ENCODE measurements at places on chromosomes 1 and 21.

DNA sequence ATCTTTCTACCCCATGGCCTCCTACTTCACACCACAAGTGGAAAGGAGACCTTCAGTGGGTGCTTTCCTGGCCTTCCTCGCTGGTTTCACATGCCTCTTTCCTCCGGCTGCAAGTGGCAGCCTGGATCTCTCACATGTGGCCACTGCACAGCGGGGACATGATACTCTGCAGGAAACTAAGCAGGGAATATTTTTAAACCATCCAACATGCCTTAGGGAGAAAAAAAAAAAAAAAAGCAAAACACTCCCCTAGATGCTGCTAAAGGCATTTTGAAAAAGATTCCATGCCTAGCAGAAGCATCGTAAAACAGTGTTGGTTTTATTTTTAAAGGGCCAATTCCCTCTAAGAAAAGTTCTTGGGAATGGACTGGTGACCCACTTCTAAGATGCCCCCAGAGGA lies 12.2 kb upstream of the GJA5 start:
- no peak for DNase-seq

GRCh38 chr1:167705250-167705649 lies 16.5 kb upstream of the MPZL1 start:
- no peak for DNase-seq

GRCh38 chr1:6775261-6776043 lies 9.8 kb upstream of the CAMTA1 start:
- DNase-seq = no peak

- no peak for DNase-seq
Observed at GRCh38 chr1:104084380-104084779, 334.7 kb downstream of the AMY1C start.

- DNase-seq = no peak
Observed at GRCh38 chr21:26813426-26813998, 31.7 kb downstream of the ADAMTS1 start.

DNA sequence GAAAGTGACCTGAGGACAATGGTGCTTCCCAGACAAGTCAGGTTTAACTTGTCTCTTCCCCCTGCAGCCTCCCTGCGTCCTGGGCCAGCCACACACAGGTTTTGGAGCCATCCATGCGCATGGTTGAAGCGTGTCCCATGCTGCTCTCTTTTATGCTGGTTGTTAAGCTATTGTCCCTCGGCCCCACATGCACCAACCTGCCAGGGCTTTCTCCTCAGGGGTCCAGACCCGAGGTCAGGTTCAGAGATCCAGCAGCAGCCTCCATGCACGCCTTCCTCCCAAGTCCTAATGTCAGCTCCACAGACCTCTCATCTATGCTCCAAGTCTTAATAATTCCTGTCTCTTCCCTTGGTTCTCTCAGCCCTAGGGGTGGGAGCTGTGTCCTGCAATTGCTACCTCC lies 1.6 kb downstream of the ABCA4 start:
- no peak for DNase-seq

GRCh38 chr1:99173282-99173681 lies 91.0 kb upstream of the PLPPR4 start:
- peak; percentile 13 for DNase-seq

DNA sequence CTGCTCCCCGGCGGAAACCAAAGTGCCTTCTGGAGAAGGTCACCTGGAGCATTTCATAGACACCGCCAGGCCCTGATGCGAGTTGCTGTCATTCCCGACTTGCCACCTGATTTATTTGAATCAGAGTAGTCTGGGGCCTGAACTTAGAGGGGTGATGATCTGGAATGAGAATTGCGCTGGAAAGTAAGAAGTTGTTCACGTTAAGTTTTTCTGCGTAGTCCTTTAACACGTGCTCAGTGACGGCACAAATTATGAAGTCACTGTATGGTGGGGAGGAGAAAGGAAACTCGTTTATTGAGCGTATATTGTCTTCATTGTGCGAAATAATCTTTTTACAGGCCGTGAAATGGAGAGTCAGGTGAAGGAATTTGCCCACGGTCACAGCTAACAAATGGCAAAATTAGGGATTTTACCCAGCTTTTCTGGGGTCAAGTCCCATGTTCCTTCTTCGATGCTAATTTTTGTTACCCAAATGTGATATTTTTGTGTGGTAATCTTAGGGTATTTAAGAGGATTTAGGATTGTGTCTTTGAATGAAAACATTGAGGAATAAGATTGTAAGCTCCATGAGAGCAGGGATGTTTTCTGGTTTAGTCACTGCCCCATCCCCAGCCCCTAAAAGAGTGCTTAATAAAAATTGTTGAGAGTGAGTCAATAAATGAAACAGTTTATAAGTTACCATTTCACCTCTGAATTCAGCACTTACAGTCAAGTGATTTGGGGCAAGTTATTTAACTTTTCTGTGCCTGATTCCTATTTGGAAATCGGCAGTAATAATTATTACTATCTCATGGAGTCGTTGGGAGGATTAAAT lies 46.4 kb upstream of the NBL1 start:
- no peak for DNase-seq

DNA sequence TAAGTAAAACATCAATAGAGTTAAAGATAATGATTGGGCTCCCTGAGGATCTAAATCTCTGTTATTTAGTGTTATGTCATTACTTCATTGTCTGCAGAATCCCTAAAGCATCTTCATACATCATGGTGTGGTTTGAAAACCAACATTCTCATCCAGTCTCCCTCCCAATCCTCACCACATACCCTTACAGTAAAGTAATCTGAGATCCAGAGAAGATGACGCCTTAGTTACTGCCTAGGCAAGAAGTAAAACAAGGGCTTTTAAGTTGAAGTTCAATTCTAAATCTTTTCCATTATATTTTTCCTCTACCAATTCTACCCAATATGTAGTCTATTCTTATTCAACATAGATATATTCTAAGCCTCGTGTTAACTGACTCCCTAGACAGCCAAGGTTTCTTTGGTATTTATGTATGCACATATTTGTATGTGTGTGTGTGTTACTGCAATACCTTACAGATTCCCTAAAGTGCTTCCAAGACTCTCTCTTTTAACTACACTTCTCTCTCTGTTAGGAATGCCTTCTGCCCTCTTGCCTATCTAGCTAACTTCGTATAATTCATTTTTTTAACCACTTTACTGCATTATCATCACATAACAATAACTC lies 17.3 kb downstream of the DPH5 start:
- no peak for DNase-seq

- no peak for DNase-seq
Observed at GRCh38 chr1:66505671-66506392, 28.1 kb upstream of the SGIP1 start.

DNA sequence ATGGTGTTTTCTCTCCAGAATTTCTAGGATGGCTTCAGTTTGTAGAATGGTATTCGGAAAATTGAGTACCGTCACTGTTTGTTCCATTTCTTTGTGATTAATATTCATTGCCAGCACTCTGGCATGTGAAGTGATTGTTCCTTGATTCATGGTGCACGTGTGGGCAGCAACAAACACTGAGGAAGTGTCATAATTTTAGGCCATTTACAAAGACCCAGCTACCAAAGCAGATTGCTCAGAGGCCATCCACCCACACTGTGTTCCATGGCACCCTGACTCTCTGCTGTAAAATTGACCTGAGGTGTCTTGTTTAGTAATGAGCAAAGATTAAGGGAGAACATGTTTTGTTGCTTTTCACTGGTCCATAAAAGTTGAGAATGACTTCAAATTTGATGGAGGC lies 250.9 kb upstream of the FMN2 start:
- no peak for DNase-seq

- no peak for DNase-seq
Observed at GRCh38 chr1:55444667-55445066, 229.5 kb upstream of the USP24 start.

DNA sequence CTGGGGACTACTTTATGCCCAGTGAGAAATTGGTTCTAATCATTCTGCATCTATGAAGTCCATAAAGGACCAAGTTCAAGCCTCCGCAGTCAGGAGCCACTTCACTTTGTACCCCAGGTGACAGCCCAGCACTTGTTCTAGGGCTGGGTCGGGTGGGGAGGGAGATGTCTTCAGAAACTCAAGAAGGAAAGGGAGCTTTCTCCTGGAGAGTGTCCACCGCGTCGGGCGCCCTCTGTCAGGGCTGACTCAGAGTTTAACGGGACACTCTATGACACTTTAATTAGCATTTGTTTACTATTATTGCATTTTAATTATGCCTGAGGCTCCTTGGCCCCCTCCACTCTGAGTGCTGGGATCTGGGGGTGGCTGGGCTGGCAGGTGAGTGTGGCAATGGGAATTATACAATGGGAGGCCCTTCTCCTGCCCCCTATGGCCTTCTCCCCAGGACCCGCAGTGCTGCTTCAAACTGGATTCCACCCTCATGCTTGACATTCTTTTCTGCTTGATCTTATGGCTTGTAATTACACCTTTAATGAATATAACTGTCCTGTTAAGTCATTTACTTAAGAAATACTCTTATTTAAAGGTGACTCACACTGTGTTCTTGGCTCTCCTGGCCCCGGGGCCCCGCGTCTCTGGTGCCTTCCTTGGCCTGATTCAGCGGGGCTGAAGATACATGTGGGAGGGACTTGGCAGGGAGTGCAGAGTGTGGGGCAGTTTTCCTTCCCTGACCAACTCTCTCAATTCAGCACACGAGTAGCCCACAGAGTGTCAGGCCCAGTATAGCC lies 136.6 kb downstream of the PLXNA2 start:
- DNase-seq = peak; percentile 67

GRCh38 chr1:1272341-1273208 lies 1.1 kb downstream of the UBE2J2 start:
- DNase-seq = no peak

GRCh38 chr1:59903141-59903754 lies 23.3 kb downstream of the CYP2J2 start:
- DNase-seq = no peak

GRCh38 chr1:203627398-203627797 lies 766 bp downstream of the ATP2B4 start:
- DNase-seq = no peak

- DNase-seq = peak; percentile 27
Observed at GRCh38 chr1:45569962-45570581, 13.8 kb upstream of the NASP start.

DNA sequence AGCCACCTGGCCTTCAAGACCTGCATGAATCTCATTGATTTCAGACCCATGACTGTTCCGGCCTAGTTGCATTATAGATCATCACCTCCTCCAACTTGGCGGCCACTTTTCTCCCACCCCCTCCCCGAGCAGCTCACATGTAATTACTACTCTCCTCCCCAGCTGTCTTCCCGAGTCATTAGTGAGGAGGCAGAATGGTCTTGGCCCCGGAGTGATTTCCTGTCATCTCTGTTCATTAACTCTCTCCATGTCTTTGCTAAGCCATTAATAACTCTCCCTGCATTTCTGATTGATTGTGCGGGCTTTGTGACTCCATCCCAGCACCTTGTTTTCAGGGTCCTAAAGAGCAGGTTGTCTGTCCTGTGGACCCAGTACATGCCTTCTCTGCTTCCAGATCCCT lies 75.6 kb upstream of the CNTN2 start:
- no peak for DNase-seq

DNA sequence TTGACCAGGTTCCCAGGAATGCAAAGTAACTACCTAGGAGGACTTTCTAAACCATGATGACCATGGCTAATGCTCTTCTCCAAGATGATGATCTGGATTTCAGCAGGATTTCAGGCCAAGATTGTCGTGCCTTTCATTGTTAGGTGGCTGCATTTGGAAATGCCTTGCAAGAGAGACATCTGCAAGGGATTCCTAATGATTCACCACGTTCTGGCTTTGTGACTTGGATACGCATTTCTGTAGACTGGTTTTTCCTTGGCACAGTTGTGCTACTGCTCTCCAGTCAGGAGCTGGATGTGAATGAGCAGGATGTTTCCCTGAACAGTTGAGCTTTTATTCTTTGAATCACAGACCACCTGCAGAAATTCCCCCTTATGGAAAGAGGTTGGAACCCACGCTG lies 212.4 kb downstream of the BACH1 start:
- DNase-seq = no peak

GRCh38 chr1:165116732-165117131 lies 239.8 kb downstream of the LMX1A start:
- DNase-seq = peak; percentile 6

DNA sequence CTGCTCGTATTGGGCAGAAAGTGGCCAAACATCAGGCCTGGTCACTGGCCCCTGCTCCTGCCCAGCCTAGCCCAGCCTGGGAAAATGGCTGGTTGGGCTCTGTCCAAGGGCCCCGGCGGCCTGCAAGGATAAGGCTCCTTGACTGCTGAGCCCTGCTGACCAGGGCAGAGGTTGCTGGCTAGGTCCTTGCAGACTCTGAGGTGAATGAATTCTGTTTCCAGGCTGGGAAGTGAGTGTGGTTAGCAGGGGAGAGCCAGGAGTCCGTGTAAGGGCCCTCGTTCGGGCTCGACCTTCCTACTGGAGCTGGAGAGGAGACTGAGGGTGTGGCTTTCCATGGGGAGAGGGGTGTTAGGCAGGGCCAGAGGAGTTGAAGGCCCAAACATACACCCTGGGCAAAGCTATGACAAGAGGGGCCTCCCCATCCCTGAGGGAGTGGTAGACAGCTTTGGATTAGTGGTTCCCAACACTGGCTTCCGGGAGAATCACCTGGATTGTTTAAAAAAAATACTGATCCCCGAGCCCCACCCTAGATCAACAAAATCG lies 20.6 kb downstream of the CSF1 start:
- no peak for DNase-seq

DNA sequence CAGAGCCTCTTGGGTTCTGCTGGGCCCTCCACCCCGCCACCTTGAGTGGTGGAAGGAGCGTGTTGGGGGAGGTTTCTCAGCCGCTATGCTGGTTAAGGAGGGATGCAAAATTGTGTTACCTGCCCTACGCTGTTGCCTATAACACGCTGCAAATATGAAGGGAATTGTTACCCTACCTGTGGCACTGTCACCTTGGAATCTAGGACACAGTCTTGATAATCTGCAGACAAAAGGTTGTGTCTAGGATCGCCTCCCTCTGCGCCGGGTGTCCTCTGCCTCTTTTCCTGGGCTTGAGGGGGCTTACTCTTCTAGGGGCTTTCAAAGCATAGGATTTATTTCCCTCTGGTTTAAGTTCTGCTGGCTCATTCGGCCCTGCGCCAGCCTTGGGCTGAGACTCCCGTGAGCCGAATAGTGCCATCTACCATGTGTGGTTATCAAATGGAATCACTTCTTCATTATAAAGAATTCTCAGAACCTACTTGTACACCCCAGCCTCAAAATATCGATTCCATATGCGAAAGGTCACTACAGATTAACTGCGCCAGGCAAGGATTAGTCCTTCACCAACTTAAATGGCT lies 697 bp downstream of the SLC22A15 start:
- DNase-seq = no peak

DNA sequence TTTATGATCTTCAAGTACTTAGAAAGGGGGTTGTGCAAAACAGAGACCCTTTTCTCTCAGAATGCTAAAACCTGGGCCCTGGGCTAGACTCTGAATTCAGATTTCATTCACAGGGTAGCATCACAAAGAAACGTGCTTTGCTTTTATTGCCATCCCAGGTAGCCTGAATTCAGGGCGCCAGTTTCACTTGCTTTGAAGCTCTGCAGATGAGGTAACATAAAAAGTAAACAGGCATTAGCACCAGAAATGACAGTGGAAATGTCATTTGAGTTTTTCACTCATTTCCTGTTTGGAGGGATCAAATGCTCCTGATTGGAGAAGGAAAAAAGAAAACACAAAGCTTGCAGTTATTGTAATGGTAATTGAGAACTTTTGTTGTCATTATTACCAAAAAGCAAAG lies 2.6 kb downstream of the SYPL2 start:
- DNase-seq = no peak

- DNase-seq = no peak
Observed at GRCh38 chr1:156025876-156026275, 5.1 kb upstream of the SSR2 start.

Data from BJ (cell line).